Suppressor macrophage treated with lipopolysaccharide for 4 hours (primary cell): ENCODE measurements at places on chromosomes 5 and 9.

DNA sequence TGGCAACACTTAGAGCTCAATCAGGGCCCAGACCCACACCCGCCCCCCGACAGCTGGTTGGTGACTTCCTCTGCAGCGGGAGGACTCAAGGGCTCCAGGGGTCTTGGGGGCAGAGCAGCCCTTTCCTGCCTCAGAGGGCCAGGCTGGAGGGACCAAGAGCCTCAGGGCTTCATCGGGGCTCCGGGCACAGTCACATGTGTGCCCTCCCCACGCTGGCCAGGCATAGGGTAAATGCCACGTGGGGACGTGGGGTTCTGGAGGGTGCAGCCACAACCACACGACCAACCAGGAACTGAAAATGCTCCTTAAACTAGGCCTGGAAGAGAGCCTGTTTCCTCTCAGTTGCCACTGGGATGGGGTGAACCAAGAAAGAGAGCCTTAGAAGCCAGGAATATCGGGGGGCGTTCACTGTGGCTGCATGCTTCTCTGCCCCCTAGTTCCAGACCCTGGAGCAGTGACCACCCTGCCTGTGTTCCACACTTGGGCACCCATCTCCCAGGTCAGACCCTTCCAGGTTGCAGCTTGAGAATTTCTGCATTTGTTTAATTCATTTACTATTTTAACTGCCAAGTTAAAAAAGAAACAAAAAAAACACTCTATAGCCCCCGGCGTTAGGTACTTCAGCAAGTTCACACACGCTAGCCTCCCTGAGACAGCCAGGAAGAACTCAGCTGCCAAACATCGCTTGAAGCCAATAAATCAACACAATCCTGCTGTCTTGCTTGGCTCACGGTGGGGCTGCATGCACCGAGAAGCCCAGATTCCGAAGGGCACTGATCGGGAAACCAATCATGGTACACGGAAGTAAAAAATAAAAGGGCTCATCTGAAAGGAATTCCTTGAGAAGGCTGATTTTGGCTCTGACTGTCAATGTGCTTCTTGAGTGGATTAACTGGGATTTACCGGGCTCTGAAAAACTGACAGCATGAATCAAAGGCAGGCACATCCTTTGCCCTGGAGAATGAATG, 56.1 kb upstream of the PHYKPL start:
- peak; percentile 23 for DNase-seq

DNA sequence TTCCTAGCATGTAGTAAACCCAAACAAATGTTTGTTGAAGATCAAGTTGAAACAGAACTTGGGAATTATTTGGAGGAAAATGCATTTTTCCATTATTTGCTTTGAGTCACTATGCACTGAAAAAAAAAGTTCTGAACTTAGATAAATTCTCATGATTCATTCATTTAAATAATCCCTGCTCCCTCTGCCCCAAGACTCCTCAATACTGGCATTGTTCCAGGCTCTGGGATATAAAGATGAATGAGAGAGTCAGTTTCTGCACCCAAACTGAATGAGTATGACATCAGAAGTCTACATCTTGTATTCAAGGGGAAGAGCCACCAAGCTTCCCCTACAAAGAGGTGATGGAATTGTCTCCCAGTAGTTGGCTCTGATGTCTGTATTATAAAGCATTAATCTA, 123.9 kb downstream of the SEC61B start:
- DNase-seq: no peak

GRCh38 chr5:32020271-32020670, 153.8 kb downstream of the GOLPH3 start:
- peak; percentile 81 for DNase-seq

DNA sequence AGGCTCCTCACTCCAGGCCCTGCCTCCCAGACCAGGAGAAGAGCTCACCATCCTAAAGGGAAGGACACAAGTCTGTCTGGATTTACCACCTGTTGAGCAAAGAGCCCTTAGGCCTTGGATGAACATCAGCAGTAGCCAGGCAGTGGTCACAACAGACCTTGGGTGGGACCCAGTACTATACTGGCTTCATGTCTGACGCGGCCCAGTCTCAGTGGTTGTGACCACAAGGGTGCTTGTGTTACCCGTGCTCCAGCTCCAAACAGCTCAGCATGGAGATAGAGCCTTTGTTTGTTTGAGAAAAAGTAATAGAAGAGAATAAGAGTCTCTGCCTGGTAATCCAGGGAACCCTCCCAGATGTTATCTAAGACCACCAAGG, 617.4 kb downstream of the BRINP1 start:
- no peak for DNase-seq

- peak; percentile 12 for DNase-seq
Measured at GRCh38 chr5:123429221-123429954, 6.2 kb upstream of the CEP120 start.

DNA sequence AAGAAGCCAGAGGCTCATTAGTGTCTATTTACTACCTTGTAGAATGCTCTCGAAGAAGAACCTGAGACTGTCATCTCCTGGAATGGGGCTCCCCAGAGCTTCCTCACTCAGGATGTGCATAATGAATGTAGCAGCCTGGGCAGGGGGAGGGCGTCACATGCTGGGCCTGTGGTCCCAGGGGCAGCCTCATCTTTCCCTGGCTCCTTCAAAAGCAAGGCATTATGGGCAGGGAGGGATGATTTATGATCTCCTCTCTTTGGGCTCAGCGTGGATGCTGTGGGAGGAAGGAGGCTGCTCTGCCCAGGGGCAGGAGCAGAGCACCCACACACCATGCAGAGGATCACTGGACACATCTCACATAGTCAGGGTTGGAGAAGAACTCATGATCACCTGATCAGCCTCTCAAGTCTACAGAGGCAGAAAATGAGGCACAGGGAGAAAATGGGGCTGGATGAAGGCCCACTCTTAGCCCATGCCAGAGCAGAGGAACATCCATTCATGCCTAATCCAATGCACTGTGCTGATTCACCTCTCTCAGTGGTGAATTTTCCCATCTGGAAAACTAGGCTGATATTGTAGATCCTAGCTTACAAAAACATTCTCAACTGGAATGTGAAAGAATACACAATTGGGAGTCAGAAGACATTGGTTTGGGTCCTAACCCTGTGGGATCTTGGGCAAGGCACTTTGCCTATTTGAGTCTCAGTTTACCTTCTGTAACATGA, 173.7 kb downstream of the CARTPT start:
- DNase-seq: no peak

GRCh38 chr9:78985084-78985738, 586.6 kb upstream of the TLE4 start:
- no peak for DNase-seq

DNA sequence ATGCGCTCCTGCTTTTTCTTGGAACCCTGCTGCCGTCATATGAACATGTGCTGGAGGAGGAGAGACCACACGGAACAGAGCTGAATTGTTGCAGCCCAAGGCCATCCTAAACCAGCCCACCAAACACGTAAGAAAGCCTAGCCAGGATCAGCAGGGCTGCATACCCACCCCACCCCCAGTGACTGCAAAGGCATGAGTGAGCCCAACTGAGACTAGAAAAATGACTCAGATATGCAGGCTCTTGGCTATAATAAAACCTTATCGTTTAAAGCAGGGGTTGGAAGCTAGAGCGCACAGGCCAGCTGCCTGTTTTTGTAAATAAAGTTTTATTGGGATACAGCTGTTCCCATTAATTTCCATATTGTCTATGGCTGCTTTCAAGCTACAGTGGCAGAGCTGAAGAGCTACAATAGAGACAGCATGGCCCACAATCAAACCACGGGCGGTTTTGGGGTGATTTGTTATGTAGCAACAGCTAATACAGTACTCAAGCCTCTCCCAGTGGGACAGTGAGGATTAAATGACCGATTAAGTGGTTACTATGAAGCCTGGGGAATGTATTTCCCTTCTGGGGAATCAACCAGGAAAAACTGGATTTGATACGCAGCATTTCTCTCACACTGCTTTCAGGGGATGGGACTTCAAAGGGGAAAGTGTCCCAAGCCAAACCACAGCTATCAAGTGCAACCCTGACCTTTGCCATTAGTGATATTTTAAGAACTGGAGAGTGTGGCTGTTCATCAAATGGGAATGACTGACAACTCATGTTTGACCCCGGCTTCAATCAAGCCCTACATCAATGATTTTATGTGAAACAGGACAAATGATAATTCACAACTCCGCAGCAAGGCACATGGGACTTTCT, 6.3 kb downstream of the SHB start:
- DNase-seq: no peak

GRCh38 chr5:88256872-88257271, 11.8 kb downstream of the TMEM161B start:
- no peak for DNase-seq

GRCh38 chr9:130264414-130265350, 878 bp upstream of the HMCN2 start:
- no peak for DNase-seq

GRCh38 chr5:97839341-97840086, 656.5 kb upstream of the RIOK2 start:
- no peak for DNase-seq

DNA sequence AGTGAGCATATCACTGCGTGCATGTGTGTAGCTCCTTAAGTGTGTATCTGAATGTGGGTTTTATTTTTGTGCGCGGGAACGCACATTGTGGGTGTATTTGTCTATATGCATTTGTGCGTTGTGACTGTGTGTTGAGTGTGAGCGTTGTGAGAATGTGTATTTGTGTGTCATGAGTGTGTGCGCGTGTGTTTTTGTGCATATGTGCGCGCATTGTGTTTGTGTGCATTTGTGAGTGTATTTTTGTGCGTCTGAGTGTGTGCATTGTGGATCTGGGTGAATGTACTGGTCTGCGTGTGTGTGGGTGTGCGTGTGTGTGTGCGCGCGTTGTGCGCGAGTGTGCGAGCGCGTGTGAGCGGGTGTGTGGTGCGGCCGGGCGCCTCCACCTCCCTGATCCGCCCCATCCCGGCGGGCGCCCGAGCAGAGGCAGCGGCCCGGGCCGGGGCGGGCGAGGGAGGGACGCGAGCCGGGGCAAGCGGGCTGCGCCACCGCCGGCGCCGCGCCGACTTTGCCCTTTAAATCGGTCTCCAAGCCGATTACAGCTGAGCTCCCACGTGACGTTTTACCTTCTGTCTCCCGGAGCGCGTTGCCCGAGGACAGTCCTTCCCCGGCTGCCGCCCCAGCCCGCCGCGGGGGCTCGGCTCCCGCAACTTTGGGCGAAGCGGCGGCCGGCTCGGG, at the start of gene RASGRF2:
TSS of gene RASGRF2 (plus strand) at position 596 of the 675 bp plus-strand sequence. CDS start 376 bp downstream, outside the sequence.
- DNase-seq: no peak

GRCh38 chr5:103254921-103255320, 3.6 kb upstream of the MACIR start:
- DNase-seq: no peak

- peak; percentile 58 for DNase-seq
Measured at GRCh38 chr5:111556501-111556900, 44.2 kb upstream of the STARD4 start.

DNA sequence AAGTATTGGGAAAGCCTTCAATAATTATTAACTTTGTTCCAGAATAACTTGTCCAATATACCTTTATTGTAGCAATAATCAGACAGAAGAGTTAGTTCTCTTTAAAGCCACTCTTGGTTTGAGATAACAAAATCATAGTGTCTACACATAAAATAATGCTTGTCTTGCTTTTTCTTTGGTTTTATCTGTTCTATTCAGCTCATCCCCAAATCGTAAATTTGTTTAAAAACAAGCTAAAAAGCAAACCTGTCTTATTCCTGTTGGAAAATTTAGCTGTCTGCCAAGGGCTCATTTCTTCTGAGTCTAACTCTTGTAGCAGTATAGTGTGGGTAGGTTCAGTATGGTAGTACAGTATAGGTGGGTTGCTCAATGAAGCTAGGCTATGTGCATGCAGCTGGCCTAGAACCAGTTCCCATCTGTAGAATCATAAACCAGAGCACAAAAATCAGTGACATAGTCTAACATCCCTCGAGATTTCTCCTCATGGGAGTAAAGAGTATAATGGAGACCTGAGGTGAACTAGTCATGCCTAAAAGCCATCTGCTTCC, 17.9 kb upstream of the APBA1 start:
- no peak for DNase-seq

GRCh38 chr5:67093279-67093678, 103.3 kb downstream of the CD180 start:
- no peak for DNase-seq

DNA sequence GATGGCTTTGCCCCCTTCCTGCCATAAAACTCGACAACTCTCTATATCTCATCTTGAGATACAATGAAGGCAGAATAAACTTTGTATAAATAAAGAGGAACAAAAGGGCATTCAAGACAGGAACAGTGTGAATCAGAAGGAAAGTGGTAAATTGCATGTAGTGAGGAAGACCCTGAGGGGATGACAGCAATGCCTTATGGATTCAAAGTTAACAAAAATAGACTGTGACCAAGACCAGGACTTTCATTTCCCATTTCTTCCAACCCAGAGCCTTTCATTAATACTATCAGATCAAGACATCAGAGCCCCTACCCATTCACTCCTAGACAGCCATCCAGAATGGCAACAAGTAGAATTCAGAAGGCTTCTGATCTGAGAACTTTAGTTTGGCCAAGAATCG, 46.4 kb upstream of the ZNF462 start:
- peak; percentile 58 for DNase-seq

- DNase-seq: peak; percentile 78
Measured at GRCh38 chr9:121059998-121060636, 10.0 kb upstream of the C5 start.

GRCh38 chr9:130039528-130040147, 3.4 kb downstream of the FNBP1 start:
- DNase-seq: no peak

GRCh38 chr9:90948156-90948555, 146.5 kb downstream of the SYK start:
- no peak for DNase-seq

GRCh38 chr9:35771943-35772342, 17.9 kb upstream of the MSMP start:
- no peak for DNase-seq

- DNase-seq: no peak
Measured at GRCh38 chr5:129049126-129049799, 45.3 kb upstream of the ISOC1 start.

GRCh38 chr5:127326431-127326830, 35.8 kb downstream of the MEGF10 start:
- no peak for DNase-seq

DNA sequence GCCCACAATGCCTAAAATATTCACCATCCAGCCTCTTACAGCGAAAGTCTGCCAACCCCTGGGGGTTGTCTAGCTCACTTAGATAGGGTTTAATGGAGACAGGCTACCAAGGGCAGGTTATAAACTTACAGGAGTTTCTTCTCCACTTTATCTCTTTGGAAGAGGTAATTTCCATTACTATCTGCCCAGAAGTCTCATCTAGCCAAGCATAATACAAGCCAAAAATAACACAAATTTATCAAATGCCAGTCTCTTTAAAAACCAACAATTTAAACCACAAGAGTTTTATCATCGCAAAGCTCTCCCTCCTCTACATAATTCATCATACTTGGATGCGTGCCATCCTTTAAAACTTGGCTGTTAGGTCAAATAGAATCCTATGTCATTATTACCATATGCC, 6.2 kb downstream of the RBM22 start:
- no peak for DNase-seq

DNA sequence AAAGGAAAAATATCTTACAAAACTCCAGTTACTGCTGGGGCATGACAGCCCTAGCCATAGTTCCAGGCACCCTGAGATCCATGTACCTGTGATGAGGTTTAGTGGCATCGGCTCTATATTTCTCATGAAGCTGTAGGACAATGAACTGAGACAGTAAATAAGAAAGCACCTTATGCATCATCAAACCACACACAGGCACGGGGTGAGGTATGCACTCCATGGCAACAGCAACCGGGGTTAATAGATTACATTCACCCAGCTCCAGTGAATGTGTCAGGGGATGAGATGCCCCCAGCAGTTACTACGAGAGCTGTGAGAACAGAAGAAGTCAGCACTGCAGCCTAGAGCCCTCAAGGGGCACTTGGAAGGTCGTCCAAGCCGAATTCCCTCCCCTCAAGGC, 162.0 kb upstream of the S1PR3 start:
- no peak for DNase-seq

- no peak for DNase-seq
Measured at GRCh38 chr9:105621001-105621400, 41.3 kb upstream of the TAL2 start.
